ENCODE measurements at places on chromosomes 3 and 15.

DNA sequence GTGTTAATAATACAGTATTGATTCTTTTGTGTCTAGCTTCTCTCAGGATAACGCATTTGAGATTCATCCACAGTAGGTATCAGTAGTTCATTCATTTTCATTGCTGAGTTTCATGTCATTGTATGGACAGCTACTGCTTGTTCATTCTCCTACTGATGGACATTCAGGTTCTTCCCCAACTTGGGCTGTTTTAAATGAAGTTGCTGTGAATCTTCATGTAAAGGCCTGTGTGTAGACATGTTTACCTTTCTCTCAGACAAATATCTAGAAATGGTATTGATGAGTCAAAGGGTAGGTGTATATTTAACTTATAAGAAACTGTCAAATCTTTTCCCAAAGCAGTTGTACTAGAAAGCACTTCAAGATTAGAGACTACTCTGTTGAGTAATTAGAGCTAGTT, 26.7 kb downstream of the MCF2L2 start:
- no peak for DNase-seq

GRCh38 chr3:15783361-15783969, 14.3 kb downstream of the ANKRD28 start:
- DNase-seq, result no peak

- peak; percentile 7 for DNase-seq
These were observed 103.1 kb downstream of the HCN4 start for GRCh38 chr15:73265536-73266153.

- no peak for DNase-seq
These were observed 70.7 kb upstream of the UBE2E1 start for GRCh38 chr3:23735062-23735461.

DNA sequence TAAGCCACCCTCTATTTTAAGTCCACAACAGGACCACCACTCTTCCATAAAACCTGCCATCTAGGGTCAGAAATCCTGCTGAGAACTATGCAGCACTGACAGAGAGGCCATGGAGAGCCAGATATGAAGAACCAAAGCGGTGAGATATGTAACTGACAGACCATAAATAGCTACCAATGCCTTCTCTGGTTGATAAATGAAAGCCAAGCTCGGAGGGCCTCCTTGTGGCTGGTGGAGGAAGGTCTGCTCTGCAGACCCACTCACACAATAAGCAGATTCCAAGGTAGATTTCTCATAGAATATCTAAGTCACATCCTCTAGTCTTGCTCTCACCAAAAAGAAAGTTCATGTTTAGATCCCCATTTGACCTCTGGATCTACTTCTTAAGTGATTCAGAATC, 38.9 kb downstream of the RYK start:
- DNase-seq, result peak; percentile 18

GRCh38 chr3:27721717-27722564, at the start of gene EOMES:
TSS of gene EOMES (minus strand) at chr3:27722323. CDS start at chr3:27722294, 29 bp downstream.
- peak; percentile 31 for DNase-seq

DNA sequence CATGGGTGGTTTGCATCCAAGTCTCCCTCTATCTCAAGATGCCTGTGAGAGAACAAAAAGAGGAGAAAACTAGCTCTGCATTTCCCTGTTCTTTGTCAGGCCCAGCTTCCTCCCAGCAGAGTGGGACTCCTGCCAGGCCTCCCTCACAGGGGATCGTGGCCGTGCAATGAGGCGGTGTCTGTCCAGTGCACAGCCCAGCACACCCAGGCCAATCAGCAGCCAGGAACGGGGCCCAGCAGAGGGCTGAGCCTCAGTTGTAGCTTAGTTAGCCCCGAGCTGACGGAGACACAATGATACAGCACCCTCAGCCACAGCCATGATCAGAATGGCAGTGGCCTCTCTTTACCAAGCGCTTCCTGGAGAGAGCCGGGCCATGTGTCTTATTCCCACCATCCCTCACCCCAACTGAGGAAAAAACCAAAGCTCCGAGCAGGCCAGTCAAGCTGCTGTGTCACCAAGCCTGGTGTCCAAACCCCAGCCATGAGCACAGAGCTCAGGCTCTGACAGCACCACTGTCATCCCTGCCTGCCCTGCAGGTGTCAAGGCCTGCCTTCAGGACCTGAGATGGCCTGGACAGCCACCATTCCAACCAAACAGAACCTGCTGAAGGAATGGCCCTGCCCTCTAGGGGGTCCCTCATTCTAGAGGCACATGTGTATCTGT, 71.1 kb downstream of the DNAJB8 start:
- DNase-seq, result no peak

- no peak for DNase-seq
These were observed 139.7 kb downstream of the SNRPN start for GRCh38 chr15:25094519-25094918.

DNA sequence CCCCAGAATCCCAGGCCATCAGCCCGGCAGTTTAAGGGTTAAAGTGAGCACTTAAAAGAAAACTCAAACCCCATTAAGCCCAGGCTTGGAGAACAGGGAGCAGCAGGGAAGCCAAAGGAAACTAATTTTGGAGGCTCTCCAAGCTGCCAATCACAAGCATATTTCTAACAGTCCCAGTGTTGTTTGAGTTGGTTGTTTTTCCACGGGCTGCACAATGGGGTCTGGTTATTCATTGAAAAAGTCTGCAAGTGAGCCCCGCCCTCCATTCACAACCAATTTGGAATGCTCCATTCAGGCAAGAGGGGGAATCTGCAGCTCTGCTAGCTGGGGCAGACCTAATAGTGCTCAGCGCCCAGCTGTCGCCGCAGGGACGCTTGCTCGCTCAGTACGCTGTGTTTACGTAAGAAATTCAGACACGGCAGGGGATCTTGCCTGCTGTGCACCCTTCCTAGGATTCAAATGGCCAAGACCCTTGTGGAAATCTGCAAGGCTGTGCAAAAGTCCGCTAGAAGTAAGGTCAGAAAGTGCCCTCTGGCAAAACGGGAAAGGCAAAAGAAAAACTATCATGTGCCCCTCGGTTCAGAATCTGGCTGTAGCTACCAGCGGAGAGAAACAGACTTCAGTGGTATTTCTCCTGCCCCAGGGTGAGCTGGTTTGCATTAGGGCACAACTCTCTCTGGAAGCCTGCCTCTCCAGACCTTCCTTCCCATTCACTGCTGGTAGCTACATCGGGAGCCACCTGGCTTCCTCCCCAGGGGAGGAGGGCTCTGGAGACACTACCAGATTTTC, 11.0 kb downstream of the ETV5 start:
- DNase-seq, result peak; percentile 31

DNA sequence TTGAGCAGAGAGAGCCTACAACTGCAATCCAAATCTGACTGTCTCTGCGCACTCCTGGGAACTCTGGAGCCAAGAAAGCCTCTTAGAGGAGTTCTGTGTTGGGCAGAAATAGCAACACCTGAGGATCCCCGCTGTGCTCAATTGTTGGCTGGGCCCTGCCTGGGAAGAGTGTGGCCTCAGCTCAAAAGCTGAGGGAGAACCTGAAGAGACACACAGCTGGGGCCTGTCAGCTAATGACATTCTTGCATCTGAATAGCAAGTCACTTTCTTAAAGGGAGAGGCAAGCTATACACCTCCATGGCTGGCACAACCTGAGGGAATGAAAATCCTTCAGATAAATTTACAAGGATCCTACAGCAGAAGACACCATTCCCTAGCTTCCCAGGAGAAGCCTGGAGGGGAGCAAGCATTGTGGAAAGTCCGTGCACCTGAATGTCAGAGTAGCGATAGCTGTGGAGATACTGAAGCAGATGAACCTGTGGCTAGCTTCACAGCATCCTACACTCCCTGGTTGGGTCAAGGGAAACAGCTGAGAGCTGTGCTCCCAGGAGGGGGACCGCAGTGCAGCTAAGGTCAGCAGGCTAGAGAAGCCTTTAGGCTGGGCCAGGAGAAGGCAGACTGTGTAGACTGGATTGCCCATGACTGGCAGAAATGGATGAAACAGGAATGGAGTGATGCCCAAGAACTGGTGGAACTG, 159.9 kb upstream of the PFN2 start:
- DNase-seq, result no peak

GRCh38 chr3:128241741-128242140, 88.5 kb downstream of the EEFSEC start:
- no peak for DNase-seq

DNA sequence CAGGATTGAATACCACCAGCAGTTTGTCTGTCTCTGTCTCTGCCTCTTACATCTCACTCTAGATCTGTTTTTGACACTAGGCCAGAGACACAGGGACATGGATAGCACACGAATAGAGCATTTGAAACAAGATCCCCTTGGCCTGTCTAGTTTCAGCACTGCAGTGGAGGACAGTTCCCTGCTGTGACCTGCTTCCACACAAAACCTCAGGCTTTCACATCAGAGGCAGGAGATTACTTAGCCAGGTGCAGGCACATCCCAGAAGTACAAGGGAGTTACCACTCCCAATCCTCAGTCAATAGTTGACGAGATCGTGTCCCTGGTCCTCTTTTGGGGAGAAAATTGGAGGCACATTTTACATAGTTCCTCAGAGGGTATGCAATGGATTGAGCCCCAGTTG, 34.0 kb upstream of the CCK start:
- DNase-seq, result no peak

DNA sequence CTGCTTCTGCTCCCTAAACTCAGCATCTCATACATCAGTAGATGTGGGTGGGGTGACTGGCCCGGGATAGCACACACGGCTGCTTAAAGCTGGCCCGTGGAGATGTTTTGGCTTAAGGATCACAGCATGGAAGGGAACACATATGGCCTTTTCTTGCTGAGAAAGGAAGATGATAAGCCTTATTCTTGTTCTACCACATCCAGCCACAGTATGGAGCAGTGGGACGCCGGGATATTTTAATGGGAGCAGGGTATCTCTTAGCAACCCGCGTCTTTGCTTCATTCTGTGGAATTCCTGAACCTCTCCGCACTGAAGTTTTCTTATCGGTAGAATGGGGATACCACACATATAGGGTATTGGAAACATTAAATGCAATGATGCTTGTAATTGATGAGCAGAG, 94.1 kb upstream of the PROK2 start:
- DNase-seq, result no peak

DNA sequence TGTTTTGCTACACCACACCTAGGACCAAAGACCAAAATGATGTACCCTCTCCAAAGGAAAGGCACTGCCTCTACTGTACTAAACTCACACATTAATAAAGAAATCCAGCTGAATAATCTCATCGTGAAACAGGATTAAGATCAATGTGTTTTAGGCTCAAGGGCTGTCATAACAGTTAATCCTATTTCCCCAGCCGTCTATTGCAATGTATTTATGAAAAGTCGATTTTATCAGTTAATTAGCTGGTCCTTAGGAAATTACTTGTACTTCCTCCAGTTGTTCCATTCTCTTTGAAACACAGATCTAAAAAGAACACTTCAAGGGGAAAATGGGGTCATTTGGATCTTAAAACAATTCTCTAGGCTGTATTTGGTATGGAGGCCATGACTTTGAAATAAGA, 8.5 kb downstream of the ETV5 start:
- DNase-seq, result no peak

GRCh38 chr3:29346828-29347227, 66.0 kb downstream of the RBMS3 start:
- DNase-seq, result peak; percentile 21

DNA sequence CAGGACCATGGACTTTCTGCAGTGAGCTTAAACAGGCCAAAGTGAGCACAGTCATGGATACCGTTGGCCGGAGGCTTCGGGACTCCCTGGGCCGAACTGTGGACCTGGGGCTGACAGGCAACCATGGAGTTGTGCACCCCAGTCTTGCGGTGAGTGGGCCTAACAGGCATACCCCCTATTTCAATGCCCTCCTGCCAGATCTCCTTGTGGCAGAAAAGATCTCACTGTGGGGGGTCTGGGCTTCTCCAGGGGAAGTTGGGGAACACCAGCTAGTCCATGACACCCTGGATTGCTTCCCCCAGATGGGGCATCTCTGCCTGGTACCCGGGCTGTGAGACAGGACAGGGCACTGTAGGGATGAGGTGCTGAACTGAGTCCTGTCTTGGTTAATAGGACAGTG, 29.5 kb downstream of the ACAD9 start:
- DNase-seq, result no peak

- no peak for DNase-seq
These were observed 22.6 kb upstream of the ANO10 start for GRCh38 chr3:43644443-43644842.

DNA sequence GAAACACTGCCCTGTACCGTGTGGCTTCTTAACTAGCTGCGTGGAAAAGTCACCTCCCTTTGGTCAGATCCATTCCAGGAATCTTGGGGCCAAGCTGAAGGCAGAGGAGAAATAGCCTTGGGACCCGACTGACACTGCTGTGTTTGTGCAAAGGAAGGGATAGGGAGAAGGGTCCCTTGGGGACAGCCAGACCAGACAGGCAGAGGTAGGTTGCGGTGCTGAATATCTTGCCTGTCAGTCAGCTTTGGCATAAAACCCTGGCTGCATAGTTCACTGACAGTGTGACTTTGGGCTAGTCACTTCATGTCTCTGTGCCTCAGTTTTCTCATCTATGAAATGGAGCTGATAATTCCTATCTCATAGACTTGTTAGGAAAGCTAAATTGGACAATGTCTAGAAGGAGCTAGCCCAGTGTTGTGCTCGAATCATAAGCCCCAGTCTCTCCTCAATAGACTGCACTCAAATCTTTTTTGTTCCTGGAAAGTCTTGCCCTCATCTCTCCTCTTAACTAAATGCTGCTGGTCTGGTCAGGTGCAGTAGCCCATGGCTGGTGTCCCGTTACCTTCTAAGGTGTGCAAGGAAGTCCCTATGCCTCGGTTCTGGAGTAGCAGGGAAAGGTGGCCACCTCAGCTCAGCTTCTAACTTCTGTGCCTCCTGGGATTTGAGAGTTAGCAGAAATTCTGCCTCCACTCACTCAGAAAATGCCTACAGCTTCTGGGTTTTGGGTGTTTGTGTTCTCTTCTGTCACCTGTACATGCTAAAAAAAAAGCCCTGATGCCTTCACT, 25.8 kb downstream of the FGD5 start:
- DNase-seq, result no peak

GRCh38 chr3:19149368-19149767, 1.1 kb downstream of the KCNH8 start:
- DNase-seq, result peak; percentile 2

DNA sequence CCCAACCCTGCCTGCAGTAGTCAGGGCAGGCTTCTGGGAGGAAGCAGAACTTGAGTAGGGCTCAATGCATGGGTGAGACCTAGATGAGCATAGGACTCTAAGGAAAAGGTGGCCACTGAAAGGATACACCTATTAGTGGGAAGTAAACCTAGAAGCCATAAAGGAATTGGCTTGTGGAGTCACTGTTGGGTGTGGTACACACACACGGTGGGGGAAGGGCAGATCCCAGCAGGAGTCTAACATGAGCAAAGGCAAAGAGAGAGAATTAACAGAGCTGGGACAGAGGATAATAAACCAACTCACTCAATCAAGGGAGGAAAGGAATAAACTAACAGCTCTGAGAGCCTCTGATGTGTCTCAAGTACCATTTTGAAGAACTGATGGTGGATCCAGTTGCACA, 23.1 kb downstream of the DAPK2 start:
- no peak for DNase-seq

DNA sequence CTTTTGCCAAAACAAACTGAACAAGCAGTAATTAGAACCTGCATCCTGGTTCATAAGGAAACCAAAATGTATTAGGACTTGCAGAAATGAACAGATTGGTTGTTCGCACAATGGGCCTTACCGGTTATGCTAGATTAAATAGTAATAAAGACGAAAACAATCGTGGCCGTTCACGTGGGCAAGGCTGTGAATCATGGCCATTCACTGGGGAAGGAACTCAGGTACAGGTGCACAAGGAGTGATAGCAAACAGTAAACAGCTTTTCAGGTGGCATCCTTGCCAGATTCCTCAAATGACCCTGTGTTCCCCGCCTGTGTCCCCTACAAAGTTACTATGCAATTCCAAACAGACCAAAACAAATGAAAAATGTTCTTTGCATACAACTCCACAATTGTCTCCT, 8.2 kb downstream of the LRIG1 start:
- DNase-seq, result peak; percentile 34

GRCh38 chr3:33074217-33075067, 22.5 kb downstream of the GLB1 start:
- DNase-seq, result peak; percentile 19
